NCI-H2081 treated with DMSO at 0.1 percent for 48 hours (cell line): ENCODE measurements at places on chromosomes 13 and 19.

GRCh38 chr19:17679526-17680229, 8.5 kb downstream of the UNC13A start:
- no peak for DNase-seq

- DNase-seq = no peak
Measured at GRCh38 chr19:19602136-19602712, 16.3 kb downstream of the PBX4 start.

- peak; percentile 13 for DNase-seq
Measured at GRCh38 chr19:48540110-48540509, 11.9 kb upstream of the SULT2B1 start.

DNA sequence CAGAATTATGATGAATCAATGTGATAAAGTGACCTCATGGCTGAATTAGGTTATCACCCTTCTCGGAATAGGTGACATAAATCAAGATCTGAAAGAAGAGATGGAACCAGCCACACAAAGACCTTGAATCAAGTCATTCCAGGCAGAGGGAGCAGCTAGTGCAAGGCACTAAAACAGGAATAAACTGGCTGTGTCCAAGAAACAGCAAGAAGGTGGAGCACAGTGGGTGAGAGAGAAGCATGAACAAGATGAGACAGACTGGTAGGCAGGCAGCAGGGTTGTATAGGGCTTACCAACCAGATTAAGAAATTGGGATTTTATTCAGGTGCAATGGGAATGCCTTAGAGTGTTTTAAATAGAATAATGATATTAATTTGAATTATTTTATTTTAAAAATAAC, 470.3 kb downstream of the PCDH20 start:
- DNase-seq = no peak

DNA sequence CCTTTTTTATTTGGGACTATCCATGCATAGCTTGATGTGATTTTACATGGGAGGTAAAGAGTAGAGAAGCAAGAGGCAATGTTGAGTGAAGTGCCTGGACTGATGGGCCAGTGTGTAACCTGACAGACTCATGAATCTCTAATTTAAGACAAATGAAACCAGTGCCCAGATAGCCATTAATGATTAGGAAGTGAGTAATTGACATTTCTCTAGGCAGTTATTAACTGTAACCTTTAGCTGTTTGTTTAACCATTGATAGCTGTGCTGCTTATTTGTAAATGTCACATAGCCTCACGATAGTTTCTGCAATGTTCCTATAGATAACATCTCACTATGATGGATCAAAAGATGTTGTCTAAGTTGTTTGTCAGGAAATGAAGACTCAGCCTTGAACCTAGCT, 1047.5 kb upstream of the SPRY2 start:
- no peak for DNase-seq

DNA sequence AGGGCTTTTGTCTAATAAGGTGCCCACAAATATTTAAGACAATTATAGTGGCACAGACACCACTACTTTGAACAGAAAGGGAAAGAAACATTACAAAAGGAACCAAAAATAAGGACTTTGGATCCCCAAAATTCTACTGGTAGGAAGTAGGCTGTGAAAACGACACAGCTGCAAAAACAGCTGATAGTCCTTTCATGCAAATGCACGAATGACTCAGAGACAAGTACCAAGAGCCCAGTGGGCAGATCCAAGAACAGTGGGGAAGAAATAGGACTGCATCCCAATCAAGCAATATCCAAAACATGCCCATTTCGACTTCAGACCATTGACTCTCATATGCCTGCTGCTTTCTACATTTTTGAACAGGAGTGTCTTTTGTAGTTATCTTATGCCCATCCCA, 269.4 kb upstream of the NBEA start:
- no peak for DNase-seq

GRCh38 chr13:94556041-94556440, 39.9 kb downstream of the TGDS start:
- DNase-seq = no peak

DNA sequence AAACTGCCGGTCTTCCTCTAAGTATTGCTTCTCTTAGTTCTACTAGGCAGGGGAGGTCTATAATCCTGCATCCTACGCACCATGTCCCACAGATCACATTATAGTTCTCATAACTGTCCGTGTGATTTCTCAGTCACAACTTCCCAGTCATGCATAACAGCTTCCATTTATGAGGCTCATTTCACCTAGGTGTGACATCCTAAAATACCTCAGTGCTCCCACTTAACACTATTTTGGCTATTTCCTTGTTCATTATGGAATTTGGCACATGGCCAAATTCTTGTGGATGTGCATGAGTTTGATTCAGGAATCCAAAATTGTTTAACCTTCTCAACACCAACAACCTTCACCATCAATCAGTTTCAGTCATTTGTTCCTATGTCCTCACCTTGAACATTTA, 989.9 kb downstream of the OLFM4 start:
- DNase-seq = no peak

GRCh38 chr13:110808138-110808537, 94.6 kb downstream of the ING1 start:
- no peak for DNase-seq

DNA sequence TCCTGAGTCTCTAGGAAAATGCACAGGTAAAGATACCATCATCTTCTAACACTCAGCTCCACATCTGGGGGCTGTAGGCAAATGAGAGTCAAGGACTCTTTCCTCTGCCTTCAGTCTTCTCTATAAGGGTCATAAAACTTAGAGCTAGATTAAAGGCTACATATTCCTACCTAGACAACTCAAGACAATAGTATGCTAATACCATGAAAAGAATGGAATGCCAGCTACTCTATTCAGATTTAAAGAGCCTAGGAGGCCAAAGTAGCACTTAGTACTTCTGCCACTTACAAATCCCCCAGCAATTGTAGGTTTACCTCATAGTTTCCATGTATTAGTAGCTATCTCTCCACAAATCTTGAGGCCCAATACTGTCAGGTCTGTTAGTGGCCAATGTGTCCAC, 453.0 kb downstream of the SLITRK5 start:
- DNase-seq = no peak

DNA sequence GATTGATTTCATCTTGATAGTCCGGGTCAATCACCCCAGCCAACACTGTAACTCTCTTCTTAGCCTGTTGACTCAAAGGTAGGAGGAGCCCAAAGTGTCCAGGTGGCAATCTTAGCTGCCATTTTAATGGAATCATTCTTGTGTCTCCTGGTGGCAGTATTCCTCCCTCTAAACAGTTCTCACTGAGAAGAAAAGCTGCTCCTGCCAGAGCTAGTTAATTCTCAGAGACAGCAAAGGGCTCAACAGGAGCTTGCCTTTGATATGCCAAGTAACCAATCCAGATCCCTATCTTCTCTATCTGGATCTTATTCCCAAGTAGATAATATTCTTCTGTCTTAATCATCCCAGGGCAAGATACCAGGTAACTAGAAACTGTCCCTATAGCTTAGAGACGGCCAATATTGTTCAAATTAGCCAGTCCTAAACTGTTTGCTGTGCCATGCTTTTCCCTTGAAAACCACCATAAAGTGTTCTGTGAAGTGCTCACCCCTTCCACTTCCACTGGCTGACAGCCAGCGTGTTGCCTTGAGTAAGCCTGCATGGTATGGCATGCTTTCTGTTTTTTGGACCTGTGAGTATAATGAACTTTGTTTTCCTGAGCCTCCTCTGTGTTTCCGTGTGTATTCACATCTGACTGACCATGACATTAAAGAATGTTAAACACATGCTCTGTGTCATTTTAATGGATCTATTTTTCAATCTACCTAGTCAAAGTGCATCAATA, 463.7 kb upstream of the SLITRK5 start:
- DNase-seq = no peak

DNA sequence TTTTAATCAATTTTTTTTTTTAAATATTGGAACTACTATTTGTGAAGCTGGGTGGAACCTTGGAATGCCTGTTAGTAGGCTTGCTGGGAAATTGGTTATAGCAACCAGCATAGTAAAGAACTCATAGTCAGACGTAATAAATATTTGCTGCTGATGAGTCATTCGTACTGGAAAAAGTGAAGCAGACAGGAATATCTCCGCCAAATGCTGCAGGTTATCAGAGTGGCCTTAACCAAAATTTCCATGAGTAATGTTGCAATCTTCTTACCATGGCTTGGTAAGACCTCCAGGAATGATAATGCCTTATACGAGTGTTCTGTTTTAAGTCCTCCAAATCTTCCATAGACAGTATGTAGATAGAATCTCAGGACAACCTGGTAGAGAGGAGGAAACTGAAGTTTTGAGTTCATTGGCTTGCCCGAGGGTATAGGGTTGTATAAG, 34.2 kb downstream of the MBNL2 start:
- DNase-seq = no peak

GRCh38 chr13:100291624-100292023, 202.7 kb downstream of the PCCA start:
- DNase-seq = no peak

DNA sequence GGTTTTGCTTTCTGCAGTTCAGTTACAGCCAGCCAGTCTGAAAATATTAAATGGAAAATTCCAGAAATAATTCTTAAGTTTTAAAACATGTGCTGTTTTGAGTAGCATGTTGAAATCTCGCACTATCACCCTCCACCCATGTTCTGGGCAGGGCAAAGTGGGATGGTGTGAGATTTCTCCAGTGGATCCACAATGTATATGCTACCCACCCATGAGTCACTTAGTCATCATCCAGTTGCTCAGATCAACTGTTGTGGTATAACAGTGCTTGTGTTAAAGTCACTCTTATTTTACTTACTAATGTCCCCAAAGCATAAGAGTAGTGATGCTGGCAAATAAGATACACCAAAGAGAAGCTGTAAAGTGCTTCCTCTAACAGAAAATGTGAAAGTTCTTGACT, 56.4 kb downstream of the CYSLTR2 start:
- DNase-seq = no peak

GRCh38 chr19:35460608-35461007, 12.6 kb downstream of the FFAR2 start:
- no peak for DNase-seq

DNA sequence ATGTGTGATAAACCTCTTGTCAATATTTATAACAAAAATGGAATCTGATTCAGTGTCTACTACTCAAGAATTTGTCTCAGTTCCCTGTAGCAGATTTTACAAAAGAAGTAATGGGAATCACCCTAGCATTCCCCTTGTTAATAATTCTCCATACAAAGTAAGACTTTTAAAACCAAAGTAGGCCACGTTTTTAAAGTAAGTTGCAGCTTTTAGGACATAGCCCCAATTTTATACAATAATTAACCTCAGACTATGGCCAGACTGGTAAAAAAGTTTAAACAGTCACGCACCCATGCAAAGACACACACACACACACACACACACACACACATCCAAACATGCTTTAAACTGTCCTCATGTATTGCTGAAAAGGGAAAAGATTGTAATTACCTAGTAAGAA, 589.9 kb downstream of the PCDH9 start:
- DNase-seq = no peak

- no peak for DNase-seq
Measured at GRCh38 chr13:94234738-94235137, 244.7 kb downstream of the DCT start.

DNA sequence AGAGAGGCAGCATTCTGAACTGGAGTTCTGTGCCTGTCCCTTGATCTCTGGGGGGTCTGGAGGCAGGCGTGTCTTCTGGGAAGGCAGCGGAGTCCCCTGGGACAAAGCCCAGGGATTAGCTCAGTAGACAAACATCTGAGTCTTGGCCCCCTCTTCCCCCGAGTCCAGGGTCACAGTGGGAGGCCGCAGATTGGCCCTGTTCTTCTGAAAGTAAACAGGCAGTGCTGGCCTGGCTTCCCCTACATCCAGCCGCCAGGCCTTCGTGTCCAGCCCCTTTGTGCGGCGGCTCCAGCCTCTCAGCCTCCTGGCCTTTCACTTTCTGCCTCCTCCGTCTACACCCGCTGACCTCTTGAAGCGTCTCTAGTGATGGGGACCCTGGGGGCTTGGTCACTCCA, 989 bp downstream of the NFILZ start:
- DNase-seq = no peak

- DNase-seq = no peak
Measured at GRCh38 chr19:9362905-9363304, at the start of gene ZNF177. Gene ZNF177, plus strand, starts transcription at chr19:9363013. Its CDS starts 15,299 bp downstream, at chr19:9378312.

GRCh38 chr19:15701757-15702533, 25.9 kb upstream of the OR10H2 start:
- no peak for DNase-seq
